ENCODE measurements at places on chromosomes 16 and 17. TPM values are rescaled to one million over a fixed set of nuclear protein-coding genes. Genes with fewer than 3 reads are reported as not detected.

Gene KCTD2
- polyA plus RNA-seq, result 28.0 TPM

Gene MSL1
- 69.0 TPM for polyA plus RNA-seq

Gene ITGAD
- polyA plus RNA-seq, result not detected

Gene ZNF205
- 9.0 TPM for polyA plus RNA-seq

Gene BAIAP3
- polyA plus RNA-seq, result 0.33 TPM

Gene PCGF2
- 27.6 TPM for polyA plus RNA-seq

Gene KAT2A
- 18.2 TPM for polyA plus RNA-seq

Gene TNFRSF13B
- not detected for polyA plus RNA-seq

Gene UMOD
- polyA plus RNA-seq, result not detected

Gene NGFR
- polyA plus RNA-seq, result 0.10 TPM

Gene C16orf54
- polyA plus RNA-seq, result not detected

Gene ST6GALNAC1
- polyA plus RNA-seq, result not detected

Gene TBC1D28
- not detected for polyA plus RNA-seq

Gene CA5A
- not detected for polyA plus RNA-seq

Gene C16orf89
- polyA plus RNA-seq, result not detected

Gene LPCAT2
- polyA plus RNA-seq, result 7.9 TPM

Gene CD300H
- not detected for polyA plus RNA-seq

Gene CCDC200
- polyA plus RNA-seq, result not detected

Gene SOX15
- 0.49 TPM for polyA plus RNA-seq

Gene RDM1
- 0.17 TPM for polyA plus RNA-seq

Gene UBE2Z
- polyA plus RNA-seq, result 166 TPM

Data from BJ (cell line).